Esophagus mucosa (tissue), 1 donor: ENCODE measurements at places on chromosomes 16 and 17.

GRCh38 chr17:67068999-67069398, 24.6 kb downstream of the CACNG1 start:
- no peak for ATAC-seq

DNA sequence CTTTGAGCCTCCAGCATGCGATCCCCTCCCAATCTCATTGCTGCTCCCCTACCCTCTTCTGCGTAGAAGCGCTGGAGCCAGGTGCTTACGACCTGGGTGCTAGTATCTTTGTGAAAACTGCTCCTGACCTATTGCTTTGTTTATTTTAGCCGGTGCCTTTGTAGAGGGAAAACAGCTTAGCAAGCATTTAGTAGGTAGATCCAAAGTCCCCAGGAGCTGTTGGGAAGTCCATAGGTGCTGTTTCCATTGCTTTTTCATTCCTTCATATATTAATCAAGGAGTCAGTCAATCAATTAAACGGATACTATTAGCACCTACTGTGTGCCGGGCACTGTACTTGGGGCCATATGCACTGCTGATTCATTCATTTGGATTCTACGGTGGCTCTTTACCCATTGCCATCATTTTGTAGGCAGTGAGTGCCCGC, 497.6 kb downstream of the WWOX start:
- no peak for ATAC-seq

DNA sequence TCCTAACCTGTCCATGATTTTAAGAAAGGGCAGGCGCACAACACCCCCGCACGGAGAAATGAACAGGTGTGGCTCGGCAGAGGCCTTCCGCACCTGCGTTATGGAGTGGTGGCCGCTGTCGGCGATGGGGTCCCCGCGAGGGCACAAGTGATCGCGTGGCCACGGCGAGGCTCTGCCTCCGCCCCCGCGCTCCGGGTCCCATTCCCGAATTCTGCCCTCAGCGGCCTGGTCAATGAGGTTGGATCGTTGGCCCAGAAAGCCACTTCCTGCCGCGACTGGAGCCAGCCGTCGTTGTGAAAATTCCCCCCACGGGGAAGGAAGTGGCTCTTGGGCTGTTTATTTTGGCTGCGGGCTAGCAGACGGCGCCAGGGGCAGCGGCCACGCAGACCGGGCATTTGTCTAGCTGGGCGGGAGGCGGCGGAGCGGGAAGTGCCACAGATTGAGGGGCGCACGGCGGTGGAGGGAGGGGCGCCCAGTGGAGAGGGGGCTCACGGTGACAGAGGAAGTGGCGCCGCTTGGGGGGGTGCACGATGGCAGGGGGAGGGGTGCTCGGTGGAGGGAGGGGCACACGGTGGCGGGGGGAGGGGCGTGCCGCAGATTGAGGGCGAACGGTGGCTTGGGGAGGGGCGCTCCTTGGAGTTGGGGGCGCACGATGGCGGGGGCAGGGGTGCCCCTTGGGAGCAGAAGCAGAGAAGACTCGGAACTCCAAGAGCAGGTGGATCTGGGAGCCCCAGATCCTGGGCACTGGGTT, 25.0 kb downstream of the MRC2 start:
- peak; percentile 52 for ATAC-seq

DNA sequence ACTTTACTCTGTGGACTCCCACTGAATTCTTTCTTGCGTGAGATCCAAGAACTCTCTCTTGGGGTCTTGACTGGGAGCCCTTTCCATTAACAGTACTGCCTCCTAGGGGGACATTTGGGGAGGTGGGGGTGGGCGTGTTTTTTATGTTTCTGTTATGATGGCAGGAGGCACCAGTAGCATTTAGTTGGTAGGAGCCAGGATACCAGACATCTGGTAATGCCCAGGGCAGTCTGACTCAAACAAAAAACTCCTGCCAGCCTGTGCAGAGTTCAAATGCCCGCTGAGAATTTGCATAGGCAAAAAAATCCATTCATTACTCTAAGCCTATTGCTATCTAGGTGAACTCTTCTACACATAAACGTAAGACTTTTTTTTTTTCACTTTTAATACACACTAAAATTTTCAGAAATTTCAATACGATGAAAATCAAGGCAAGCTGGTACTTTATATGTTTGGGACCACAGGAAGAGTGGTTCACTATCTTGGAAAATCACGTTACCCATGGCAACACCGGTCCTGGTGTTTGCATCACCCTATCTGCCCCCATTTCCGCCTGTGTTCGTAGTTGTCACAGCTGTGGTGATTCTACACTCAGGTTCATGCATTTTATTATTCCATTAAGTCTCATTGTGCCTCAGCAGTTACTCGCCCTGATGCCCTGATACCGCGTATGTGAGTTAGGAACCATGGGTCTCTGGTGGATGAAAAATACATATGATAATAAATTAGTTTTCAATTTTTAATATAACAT, 121.1 kb upstream of the XYLT1 start:
- no peak for ATAC-seq

GRCh38 chr17:58403311-58403710, 14.0 kb downstream of the RNF43 start:
- peak; percentile 44 for ATAC-seq

DNA sequence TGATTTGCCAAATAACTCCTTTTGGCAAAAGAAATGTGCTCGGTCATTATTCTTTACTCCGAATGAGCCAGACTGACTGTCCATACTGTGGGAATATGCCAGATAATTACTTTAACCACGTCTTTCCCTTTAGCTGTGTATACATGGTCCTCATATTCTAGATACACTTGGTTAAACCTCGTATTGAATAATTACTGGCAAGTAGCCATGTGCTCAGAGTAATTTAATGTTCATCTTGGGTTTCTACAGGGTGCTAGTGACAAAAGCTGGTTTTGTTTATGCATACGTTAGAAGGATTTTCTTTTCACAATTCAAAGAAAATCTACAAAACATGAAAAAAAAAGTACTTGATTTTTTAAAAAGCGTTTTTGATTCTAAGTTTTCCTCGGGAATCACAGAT, 540.3 kb downstream of the KCNJ2 start:
- no peak for ATAC-seq
